Stimulated activated CD4-positive, alpha-beta T cell treated with anti-CD3 and anti-CD28 coated beads, Interleukin-1b, Interleukin-23, amount 100 ng/mL, for 24 hours (primary cell): ENCODE measurements at places on chromosomes 13 and 19.
A peak's percentile ranks its signal among the peaks of the same experiment; 100 is the strongest.

DNA sequence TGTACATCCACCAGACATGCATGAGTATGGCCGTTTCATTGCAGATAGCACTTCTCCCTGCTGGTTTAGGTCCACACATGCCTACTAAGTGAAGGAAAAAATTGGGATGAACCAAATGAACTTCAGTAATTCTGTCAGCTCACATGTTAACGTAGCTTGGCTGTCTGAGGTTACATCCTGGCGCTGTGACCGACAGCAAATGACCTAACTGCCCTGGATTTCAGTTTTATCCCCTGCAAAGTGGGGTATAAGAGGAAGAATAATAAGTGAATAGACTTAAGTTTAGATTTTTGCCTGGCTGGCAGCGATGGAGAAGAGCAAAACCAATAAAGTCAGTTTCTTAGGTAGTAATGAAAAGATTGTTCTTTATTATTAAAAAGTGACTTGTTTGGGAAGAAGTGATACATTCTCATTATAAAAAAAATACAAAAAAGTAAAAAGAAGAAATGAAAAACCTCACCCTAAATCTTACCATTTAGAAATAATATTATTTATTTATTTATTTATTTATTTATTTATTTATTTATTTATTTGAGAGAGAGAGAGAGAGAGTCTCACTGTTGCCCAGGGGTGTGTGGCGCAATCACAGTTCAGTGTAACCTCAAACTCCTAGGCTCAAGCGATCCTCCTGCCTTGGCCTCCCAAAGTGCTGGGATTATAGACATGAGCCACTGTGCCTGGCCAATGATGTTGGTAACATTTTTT lies 4.2 kb upstream of the RNF113B start:
- no peak for DNase-seq

GRCh38 chr13:91072486-91072885 lies 275.0 kb upstream of the MIR17HG start:
- no peak for DNase-seq

DNA sequence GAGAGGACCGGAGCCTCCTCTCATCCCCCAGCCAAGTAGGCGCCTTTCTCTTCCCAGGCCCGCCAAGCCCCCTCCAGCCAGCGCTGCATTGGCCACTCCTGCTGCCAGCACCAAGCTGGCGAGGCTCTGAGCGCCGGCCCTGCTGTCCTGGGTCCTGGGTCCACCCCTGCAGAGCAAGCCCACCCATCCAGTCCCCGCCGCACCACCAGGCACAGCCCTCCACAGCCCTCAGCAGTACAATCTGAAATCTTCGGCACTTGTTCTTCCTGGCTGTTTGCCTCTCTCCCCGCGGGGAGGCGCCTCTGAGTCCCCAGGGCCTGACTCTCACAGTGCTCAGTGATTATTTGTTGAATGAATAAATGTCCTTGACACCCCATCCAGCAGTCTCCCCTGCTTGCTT lies 236.4 kb upstream of the SGCG start:
- DNase-seq, result no peak

- no peak for DNase-seq
Observed at GRCh38 chr13:44131069-44131614, 242.5 kb upstream of the SERP2 start.

- DNase-seq, result no peak
Observed at GRCh38 chr19:13579388-13580060, 73.2 kb upstream of the CACNA1A start.

GRCh38 chr13:30132623-30133553 lies 174.5 kb downstream of the KATNAL1 start:
- DNase-seq, result peak; percentile 98

- DNase-seq, result no peak
Observed at GRCh38 chr19:47544476-47544875, 28.5 kb downstream of the ZNF541 start.

- DNase-seq, result no peak
Observed at GRCh38 chr19:45152504-45153338, 8.1 kb downstream of the NKPD1 start.

DNA sequence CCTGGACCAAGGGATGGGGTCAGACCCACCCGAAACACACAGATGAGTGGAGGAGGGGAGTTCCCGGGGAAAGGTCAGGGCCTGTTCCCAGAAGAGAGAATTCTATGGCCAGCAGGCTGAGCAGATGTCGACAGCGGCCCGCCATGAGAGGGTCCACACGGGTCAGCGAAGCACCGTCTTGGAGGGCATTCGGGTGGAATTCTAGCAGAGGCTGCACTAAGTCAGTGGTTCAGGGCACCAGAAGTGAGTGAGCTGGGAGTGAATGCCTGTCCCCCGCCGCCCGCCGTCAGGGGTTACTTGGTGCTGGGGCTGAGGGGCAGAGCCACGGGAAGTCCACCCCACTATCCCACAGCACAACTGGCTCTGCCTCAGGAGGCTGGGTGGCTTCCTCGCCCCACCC lies 96.2 kb upstream of the VSTM2B start:
- no peak for DNase-seq

GRCh38 chr19:10936661-10937084 lies 8.1 kb downstream of the TIMM29 start:
- no peak for DNase-seq
